ENCODE measurements at places on chromosomes 7 and 10. TPM values are rescaled to one million over a fixed set of nuclear protein-coding genes. Genes with fewer than 3 reads are reported as not detected.

GIMAP6 gene
- 42.4 TPM for total RNA-seq

GRCh38 chr10:119520283-119520682 lies 22.2 kb downstream of the RGS10 start:
- no peak for DNase-seq

DNA sequence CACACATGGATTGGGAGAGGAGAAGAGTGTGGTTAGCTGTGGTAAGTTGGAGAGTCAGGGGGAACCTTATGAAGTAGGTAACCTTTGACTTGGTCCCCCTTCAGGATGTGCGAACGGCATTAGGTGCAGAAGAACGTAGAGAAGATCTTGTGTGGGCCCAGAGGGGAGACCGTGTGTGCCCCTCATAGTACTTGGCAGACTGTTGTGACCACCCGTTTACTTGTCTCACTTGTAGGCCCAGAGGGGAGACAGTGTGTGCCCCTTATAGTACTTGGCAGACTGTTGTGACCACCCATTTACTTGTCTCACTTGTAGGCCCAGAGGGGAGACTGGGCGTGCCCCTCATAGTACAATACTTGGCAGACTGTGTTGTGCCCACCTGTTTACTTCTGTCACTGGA lies 2.6 kb downstream of the GTPBP4 start:
- no peak for DNase-seq

GRID1 gene
- total RNA-seq, result 0.33 TPM

- no peak for DNase-seq
Observed at GRCh38 chr7:93992421-93993110, 11.6 kb downstream of the BET1 start.

DNA sequence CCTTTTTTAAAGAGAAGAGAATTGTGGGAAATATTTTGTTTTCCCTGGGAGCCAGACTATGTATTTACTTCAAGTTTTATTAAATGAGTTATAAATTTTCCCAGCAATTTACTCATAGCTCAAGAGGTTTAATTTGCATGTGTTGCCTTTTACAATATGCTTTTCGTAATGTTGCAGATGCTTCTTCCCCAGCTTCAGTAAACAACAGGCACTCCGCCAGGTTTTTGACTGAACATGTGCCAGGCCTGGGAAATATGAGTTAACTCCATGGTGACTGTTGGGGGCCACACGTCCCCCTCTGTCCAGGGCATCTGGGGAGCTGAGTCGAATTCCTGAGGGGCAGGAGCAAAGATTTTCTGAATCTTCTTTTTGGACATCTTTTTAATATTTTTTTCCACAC lies 545.7 kb downstream of the LRMDA start:
- DNase-seq, result no peak

DNA sequence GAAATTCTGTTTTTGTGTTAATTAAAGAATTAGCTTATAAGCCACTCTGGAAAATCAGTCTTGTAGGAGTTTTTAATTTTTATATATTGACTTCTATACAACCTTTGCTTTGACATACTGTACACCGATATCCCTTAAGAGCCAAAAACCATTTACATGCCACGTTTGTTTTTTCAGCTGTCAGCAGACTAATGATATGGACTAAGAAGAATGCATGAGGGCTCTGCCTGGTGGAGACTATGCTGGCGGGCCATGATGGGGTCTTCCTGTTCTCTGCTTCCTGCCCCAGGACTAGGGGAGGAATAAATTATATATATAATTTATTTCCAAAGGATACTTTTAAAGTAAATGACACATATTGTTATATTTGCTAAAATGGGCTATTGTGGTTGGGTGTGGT lies 96.3 kb downstream of the CDK14 start:
- DNase-seq, result no peak

DNA sequence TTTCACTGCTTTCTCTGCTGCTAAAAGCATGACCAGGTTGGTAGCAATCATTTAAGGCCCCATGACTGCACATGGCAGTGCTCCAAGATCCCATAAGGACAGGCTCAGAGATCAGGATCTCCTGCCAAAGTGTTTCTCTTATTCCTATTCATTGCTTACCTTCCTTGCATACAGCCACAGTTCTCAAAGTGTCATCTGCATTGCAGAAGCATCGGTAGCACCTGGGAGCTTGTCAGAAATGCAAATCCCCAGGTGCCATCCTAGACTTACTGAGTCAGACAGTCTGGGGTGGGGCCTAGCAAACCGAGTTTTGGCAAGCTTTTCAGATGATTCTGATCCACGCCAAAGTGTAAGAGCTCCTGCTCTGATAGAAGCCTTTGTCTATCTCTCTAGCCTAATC lies 489.0 kb upstream of the AUTS2 start:
- no peak for DNase-seq

DNA sequence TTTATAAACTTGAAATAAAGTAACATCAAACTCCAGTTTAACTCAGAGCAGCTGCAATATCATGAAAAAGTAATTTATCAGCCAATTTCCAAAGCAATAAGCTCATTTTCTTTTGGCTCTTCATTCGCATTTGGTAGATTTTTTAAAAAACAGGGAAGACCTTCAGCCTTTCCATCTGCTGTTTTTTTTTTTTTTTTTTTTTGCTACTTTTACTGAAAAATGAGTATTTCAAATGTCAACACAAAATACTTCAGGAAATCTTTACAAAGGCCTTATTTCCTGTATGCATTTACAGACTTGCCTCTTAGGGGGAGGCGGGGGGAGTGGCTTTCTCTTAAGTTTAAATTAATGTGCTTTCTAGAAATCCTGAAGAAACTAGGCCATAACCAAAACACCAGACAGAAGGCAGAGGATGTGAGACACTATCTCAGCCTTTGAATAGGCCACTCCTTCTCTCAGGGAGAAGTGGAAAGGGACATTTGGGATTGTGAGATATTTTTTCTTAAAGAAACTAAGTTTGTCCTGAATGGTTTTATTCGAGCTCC lies 91.8 kb downstream of the COL28A1 start:
- DNase-seq, result no peak

DNA sequence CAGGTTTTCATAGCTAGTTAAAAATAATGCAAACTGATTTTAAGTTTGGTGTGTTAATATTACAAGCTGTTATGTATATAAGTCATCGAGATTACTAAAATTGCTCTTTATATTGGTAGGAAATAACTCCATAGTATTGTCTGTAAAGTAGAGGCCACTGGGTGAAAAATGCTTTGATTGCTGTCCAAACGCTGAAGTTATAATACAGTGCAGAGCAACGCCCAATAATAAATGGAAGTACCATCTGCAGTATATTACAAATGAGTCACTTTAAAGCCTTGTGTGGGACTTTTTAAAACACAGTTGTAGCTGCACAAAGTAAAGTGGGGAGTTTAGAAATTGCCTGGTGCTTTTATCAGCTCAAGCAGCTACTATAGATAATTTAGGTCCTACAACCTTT lies 196.1 kb downstream of the NXPH1 start:
- no peak for DNase-seq

DNA sequence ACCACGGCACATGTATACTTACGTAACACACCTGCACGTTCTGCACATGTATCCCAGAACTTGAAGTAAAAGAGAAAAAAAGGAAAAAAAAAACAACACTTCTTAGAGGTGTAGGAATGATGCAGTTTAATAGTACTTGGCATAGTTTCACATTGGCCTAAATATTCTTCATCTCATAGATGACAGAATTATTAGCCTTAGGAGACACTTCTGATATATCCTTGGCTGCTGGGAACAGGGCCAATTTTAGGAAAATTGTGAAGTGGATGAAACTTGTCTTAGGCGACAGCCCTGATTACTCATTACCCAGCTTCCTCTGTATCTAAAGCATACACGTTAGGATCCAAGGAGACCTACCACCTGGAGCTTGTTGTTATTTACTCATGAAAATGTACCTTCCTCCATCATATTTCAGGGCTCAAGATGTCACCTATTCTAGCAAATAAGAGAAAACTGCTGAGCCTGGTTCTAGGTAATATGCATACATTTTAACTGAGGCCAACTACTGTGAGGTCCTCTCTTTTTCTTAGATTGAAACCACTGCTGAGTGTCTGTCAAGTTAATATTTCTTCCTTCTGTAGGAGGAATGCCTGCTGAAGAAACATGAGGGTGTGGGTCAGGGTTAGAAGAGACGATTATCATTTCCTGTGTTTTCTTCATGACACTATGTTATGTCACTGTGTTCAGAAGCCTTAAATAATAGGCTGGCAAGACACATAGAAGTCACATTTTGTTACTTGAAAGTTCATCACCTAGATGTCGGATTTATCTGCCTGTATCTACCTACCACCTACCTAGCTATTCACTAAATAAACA lies 44.3 kb downstream of the CPED1 start:
- no peak for DNase-seq

ARHGAP22 gene
- total RNA-seq, result 8.5 TPM

- DNase-seq, result no peak
Observed at GRCh38 chr7:151000897-151001495, 10.2 kb downstream of the NOS3 start.

DNA sequence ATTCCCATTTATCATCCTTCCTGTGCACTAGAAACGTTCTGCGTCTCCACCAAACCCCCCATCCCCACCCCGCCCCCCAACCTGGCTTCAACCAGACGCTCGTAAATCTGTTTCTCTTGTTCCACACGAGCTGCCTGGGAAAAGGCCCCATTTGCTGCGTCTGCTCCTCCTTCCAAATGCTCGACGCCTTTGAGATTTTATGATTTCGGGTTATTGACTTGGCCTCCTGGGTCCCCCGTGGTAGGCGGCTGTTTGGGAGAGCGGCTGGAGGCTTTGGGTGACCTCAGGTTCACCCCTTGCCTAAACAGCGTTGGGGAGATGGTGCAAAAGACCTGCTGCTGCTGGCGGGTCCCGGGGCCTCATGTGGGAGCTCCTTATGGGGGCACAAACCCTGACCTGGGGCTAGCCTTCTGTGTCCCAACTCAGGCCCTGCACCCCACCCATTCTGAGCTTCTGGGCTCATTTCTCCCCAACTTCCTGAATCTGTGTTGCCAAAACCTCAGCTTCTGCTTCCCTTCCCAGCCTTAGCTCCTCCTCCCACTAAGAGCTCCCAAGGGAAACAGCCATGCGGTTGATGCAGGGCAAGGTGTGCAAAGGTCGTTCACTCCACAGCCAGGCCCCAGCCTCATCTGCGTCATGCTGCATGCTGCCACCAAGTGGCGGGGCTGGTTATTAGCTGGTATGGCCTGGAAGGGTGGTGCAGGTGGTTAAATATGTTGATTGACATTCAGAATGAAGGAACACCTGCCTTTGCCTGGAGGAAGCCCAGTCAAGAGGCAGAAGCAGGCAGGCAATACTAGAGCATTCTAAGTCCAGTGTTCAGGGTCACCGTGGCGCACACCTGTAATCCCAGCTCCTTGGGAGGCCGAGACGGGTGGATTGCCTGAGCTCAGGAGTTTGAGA lies 49.1 kb upstream of the ELN start:
- no peak for DNase-seq

SAMD9L gene
- total RNA-seq, result 38.5 TPM

Data from thymus (tissue), 14 donors.